HT-29 (cell line): ENCODE measurements at places on chromosomes 16 and 17.

- DNase-seq, result no peak
These were observed 7.0 kb downstream of the ARMC7 start for GRCh38 chr17:75116737-75117136.

DNA sequence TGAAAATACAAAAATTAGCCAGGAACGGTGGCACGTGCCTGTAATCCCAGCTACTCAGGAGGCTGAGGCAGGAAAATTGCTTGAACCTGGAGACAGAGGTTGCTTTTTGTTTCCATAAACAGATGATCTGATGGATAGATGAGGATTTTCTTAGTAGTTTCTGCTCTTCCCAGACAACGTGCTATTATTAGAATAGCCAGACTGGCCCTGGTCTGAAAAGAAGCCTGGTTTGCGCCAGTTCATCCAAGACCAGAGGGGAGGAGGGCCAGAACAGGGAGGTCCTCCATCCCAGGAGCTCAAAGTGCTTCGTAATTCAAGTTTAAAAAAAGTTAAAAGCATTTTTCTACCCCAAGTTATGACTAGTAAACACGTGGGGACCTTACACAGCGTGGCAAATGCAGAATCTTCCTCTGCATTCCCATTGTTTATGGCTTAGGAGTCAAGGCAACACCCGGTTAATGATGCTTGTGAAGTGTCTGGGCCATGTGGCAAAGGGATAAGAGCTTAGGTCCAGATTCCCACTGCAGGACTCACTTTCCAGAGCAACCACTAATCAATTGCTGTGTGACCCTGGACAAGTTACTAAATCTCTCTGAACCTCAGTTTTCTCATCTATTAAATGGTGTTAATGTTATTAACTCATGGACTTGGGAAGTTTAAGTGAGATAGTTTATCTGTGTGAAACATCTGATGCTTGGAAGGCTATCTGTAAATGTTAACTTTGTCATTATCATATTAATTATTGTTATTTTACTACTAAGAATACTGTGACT is 205.4 kb downstream of the CCDC182 start:
- no peak for DNase-seq

- DNase-seq, result no peak
These were observed 14.1 kb upstream of the G6PC1 start for GRCh38 chr17:42886283-42887176.

DNA sequence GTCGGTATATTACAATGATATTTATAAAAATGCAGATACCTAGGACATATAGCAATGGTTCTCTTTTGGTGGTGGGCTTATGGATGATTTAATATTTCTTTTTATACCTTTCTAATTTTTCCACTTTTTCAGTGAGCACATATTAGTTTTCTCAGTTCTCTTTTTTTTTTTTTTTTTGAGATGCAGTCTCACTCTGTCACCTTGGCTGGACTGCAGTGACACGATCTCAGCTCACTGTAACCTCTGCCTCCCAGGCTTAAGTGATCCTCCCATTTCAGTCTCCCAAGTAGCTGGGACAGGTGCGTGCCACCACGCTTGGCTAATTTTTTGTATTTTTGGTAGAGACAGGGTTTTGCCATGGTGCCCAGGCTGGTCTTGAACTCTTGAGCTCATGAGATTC is 15.1 kb downstream of the MAP3K14 start:
- DNase-seq, result no peak

GRCh38 chr17:34412534-34412933 is 49.5 kb upstream of the CCL1 start:
- no peak for DNase-seq
